ENCODE measurements at places on chromosomes 5 and 9.

GRCh38 chr9:136511670-136512592 is 29.1 kb upstream of the SEC16A start:
- no peak for DNase-seq

GRCh38 chr9:84338792-84339191 is 1.8 kb downstream of the SLC28A3 start:
- DNase-seq = no peak

- no peak for DNase-seq
Measured at GRCh38 chr5:133387621-133388020, 224.7 kb downstream of the FSTL4 start.

DNA sequence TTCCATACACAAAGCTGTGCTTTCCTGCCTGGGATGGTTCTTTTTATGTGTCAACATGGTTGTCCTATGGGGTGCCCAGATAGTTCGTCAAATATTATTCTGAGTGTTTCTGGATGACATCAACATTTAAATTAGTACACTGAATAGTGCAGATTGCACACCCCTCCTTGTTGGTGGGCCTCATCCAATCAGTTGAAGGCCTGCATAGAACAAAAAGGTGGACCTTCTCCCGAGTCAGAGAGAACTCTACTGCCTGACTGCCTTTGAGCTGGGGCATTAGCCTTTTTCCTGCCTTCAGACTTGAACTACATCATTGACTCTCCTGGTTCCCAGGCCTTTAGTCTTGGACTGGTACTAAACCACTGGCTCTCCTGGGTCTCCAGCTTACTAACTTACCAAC is 80.4 kb downstream of the SHB start:
- DNase-seq = no peak

DNA sequence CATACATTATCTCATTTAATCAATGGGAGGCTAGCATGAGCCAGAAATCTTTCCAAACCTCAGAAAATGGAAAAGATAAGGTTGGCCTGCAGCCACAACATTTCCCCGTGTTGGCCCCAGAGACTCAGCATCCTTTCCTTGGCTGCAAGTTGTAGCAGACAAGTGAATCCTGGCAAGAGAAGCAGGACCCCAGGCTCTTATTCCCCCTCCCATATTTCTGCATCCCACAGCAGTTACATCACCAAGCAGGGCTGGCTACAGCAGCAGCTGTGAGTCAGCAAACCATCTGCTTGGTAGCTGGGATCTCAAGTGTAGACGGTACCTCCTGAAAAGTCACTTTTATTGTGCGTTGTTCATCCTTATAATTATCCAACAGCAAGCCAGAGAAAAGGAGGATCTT is 212.4 kb downstream of the GNA14 start:
- no peak for DNase-seq

- no peak for DNase-seq
Measured at GRCh38 chr5:58412932-58413331, 47.0 kb downstream of the PLK2 start.

GRCh38 chr9:17063535-17064135 is 71.2 kb upstream of the CNTLN start:
- DNase-seq = peak; percentile 39

- DNase-seq = no peak
Measured at GRCh38 chr9:114905170-114905940, 25.0 kb downstream of the TNFSF8 start.

DNA sequence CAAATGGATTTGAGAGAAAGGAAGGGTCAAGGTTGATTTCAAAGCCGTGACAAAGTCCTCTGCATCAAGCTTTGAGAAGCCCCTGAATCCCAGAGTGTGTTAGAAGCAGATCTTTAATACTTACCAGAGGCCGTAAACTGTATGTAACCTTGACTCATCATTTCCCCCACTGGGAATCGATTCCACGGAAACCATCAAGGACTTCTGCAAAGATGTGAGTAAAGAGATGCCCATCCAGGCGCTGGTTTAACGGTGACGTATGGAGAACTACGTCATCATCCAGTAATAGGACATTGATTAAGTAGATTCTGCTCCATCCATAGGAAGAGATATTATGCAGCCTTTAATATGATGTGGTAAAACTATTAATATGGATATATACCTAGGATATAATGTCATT is 1.6 kb downstream of the RNF183 start:
- DNase-seq = no peak

- DNase-seq = no peak
Measured at GRCh38 chr9:15211815-15212495, 95.1 kb downstream of the TTC39B start.

DNA sequence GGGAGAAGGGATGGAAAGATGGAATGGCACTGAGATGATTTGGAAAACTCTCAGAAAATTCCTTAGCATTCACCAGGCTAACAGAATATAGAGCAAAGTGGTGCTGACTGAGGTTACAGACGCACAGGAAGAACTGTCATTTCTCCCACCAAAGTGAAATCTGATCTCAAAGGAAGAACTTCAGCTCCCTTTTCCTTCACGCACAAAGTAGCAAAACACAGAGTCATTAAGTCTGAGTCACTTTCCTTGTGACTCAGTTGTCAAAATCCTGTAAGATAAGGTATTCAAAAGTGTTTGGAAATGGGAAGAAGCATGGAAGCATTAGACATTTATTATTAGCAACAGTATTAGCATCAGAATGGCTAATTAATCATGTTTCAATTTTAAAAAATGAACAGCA is 11.7 kb downstream of the MPDZ start:
- no peak for DNase-seq

- DNase-seq = no peak
Measured at GRCh38 chr9:1414711-1415131, 364.6 kb downstream of the DMRT2 start.

DNA sequence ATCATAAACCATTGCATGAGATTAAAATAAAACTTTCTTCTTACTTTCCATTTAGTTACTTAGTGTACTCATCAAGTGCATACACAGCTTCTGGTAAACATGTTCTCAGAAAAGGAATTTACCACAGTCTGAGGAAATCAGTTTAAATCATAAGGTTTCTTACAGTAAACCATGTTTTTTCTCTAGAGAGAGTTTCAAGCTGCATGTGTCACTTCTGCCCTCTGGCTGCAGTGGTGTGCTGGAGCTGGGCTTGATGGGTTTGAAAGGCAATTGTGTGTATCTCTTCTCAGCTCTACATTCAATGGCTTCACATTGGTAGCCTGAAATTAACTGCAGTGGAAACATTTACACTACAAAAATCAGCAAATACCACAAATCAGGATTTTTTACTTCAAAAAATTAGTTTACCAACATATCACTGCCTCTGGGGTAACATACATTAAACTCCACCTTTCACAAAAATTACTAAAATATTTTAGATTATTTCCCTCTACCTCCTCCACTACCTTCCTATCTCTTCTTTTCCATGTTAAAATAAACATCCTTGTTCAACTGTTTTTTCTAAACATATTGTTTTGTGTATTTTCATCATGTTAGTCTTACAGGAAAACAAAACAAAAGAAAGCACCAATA is 414.3 kb downstream of the ANXA1 start:
- no peak for DNase-seq

DNA sequence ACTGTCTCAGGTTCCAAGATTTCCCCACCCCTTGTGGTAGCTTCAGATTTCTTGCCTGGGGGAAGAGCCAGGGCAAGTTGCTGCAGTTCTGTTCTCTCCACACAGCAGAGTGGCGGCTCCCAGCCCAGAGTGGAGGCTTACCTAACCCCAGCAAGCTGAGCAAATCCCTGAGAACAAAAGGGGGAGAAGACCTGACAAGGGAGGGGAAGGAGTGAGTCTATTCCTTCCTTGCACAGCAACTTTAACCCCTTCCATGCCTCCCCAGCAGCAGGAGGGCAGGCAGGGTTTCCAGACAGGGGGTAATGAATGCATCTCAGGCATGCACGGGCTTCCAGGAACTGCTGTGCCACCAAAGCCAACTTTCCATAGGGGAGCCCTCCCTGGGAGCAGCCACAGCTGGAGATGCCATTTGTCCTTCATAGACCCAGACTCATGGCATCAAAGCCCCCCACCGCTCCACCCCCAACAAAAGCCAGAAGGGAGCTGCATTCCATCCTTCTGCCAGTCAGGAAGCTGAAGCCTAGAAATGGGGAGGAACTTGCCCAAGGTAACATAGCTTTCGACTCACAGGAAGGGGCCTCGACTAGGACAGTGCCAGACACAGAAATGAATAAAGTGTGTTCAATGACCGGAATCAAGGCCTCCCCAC is 28.8 kb upstream of the FAT2 start:
- no peak for DNase-seq

DNA sequence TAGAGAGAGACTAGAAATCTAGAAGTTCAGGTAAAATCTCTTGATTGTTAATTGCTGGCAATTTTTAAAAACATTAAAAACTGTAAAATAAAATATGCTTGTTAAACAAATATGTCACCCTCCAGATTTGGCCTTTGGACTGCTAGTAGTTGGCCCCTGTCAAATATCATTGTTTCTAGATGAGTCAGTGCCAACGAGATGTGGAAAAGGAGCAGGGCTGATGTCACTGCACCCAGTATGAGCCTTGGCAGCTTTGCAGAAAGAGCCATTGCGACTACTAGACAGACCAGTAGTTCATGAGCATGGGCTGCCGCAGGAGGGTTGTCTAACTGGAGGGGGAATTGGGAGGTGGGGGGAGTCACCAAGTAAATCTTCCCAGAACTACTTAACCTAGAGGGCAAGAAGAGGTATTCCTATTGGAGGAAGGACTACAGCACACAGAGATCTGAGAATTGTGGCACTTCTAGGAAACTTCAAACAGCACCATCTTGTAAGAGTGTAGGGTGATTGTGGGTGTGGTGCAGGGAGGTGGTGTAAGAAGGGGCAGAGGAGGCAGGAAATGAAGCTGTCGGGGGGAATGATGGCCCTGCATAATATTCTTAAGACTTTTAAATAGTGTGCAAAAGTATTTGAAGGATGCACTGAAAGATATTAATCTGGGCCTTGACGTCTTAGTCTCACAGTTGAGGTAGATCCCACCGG is 7.1 kb upstream of the DOCK2 start:
- DNase-seq = no peak

GRCh38 chr9:23567516-23568165 is 258.4 kb downstream of the ELAVL2 start:
- DNase-seq = no peak

DNA sequence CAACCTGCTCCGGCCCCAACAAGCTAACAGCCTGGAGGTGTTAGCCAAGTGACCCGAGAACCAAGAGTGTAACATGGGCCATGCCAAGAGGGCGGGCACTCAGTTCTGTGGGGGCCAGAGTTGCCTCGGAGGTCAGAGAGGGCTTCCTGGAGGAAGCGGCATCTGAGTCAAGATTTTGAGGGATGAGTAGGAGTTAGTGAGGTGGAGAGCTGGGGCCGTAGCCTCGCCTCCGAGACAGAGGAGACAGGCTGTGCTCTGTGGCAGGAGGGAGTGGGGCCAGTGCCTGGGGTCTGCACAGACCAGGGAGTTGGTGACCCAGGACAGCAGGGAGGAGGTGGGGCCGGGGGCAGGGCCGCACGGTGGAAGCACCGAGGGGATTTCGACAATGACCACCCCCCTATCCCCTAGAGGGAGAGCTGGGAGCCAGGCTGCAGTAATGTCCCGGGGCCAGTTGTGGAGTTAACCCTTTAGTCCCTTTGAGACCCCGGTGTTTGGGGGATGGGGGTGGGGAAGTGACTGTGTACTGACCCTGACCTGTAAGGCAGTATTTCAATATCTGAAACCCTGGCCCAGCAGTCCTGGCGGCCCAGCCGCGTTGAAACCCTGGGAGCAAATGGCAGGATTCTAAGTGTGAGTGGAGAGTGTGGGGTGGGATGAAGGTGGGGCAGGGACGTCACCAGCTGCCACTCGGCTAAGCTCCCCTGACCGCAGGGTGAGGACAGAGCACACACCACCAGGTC is 148.7 kb upstream of the COL5A1 start:
- no peak for DNase-seq

- no peak for DNase-seq
Measured at GRCh38 chr5:170150713-170151096, 45.0 kb downstream of the FOXI1 start.

- no peak for DNase-seq
Measured at GRCh38 chr5:148972974-148973374, 89.9 kb downstream of the SH3TC2 start.

DNA sequence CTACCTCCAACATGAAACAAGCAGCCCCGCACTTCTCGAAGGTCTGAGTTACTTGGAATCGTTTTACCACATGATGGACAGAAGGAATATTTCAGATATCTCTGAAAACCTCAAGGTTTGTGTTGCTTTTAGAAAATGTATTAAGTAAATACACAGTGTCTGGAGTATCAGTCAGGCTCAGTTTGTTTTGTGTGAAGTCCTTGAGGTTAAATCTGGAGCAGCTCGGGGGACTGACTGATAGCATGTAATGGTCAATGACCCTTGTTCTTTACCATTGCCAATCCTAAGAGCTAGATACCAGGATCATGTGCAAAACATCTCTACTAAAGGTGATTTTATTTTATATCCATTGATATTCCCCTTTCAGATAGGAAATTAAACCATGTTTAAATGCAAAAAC is 26.9 kb upstream of the LNPEP start:
- DNase-seq = no peak

DNA sequence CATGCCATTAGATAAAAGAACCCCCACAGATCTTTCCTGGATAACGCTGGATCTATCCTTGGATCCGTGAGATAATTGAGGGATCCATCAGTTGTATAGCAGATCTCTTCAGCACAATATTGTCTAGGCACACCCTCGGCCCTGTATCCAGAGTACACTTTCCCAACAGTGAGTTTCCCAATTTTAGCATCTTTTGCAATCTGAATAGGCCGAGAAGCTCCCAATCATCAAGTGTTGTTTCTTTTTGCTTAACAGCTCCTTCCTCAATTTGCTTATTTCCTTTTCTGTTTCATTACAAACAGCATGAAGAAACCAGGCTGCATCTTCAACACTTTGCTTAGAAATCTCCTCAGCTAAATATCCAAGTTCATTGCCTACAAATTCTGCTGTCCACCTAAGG is 4.4 kb upstream of the SPTLC1 start:
- no peak for DNase-seq

DNA sequence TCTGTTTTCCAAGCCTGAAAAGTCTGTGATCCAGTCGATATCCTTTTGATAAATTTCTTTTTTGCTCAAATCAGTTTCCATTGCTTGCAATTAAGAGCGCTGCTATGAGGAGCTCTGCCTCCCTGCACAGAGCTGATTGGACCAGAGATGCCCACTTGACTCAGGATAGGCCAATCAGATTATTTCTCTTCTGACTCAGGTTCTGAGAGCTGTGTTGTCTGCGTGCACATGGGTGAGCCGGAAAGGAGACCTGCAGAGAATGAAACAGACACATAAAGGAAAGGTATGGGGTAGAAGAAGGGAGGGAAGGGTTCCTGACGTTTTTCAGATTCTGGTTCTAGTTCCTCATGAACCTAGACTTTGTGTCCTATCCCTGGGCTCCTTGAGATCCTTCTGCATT is 15.8 kb upstream of the FABP6 start:
- no peak for DNase-seq

- no peak for DNase-seq
Measured at GRCh38 chr5:10555277-10555684, 8.6 kb upstream of the ANKRD33B start.

GRCh38 chr9:68567565-68567964 is 26.9 kb upstream of the TMEM252 start:
- DNase-seq = no peak

- no peak for DNase-seq
Measured at GRCh38 chr5:149750596-149750995, 20.5 kb downstream of the PPARGC1B start.

All from NCI-H2081 treated with DMSO at 0.1 percent for 48 hours (cell line).